Thymus (tissue), 14 donors: ENCODE measurements at places on chromosomes 1 and 21. TPM values are rescaled to one million over a fixed set of nuclear protein-coding genes. Genes with fewer than 3 reads are reported as not detected.

The ANKRD45 gene
- total RNA-seq, result 0.33 TPM

The SPATA45 gene
- 0.33 TPM for total RNA-seq

The PIK3C2B gene
- total RNA-seq, result 8.4 TPM

GRCh38 chr1:3535732-3536131 is 75.6 kb downstream of the MEGF6 start:
- no peak overlapping the region for H3K4me3 ChIP-seq
- no peak for DNase-seq
- no peaks in the 10 kb centered on the region for H3K27me3 ChIP-seq
- H3K36me3 ChIP-seq, result no peaks in the 10 kb centered on the region
- peaks cover 21% of the 10 kb centered on the region for H3K4me1 ChIP-seq

GRCh38 chr1:24391882-24392603 is 21.5 kb downstream of the STPG1 start:
- no peak overlapping the region for H3K4me3 ChIP-seq
- peak overlapping the region; percentile 85 for H3K27ac ChIP-seq

DNA sequence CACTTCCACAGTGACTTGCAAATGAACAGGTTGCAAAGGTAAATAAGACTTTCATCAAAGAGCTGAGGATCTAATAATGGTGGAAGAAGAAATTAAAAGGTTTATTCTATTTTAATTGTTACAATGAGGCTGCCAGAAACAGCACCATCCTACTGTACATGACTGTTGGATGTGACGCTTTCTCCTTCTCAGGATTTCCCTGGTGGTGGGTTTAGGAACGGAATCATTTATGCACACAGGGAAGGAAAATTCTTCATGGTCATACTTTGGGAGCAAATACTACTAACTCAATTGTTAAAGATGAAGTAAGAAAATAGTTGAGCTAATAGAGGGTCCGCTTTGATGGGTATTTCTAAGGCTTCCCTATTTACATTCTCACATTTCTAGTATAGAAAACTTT is 22.2 kb upstream of the LYPLAL1 start:
- H3K4me3 ChIP-seq, result no peak overlapping the region
- H3K27me3 ChIP-seq, result no peaks in the 10 kb centered on the region
- no peak for DNase-seq
- H3K36me3 ChIP-seq, result no peaks in the 10 kb centered on the region

GRCh38 chr1:17949511-17949910 is 158.1 kb upstream of the IGSF21 start:
- H3K27me3 ChIP-seq, result no peaks in the 10 kb centered on the region
- H3K4me1 ChIP-seq, result no peaks in the 10 kb centered on the region
- H3K4me3 ChIP-seq, result no peak overlapping the region
- no peak for DNase-seq
- H3K36me3 ChIP-seq, result no peaks in the 10 kb centered on the region

- H3K27ac ChIP-seq, result no peak overlapping the region
- no peak for DNase-seq
- no peaks in the 10 kb centered on the region for H3K4me1 ChIP-seq
- H3K4me3 ChIP-seq, result no peak overlapping the region
- no peaks in the 10 kb centered on the region for H3K36me3 ChIP-seq
Measured at GRCh38 chr1:152148051-152148450, 11.0 kb downstream of the RPTN start.

DNA sequence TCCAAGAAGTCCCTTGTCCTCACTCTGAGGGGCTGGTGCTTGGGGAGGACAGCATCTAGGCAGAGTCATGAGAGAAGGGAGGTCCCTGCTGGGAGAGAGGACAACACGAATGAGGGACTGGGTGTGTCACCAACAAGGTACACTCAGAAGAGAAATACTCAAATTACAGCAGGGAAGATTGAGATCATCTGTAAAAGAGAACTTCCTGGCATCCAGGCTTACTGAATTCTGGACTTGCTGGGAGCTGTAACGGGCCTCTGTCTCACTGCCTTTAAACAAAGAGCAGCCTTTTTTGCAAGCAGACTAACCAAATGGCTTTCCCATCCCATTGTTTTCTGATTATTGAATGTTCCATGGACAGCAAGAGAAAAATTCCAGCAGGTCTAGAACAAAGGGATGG is 195.7 kb upstream of the RAB4A start:
- H3K4me3 ChIP-seq, result no peak overlapping the region
- DNase-seq, result no peak
- no peaks in the 10 kb centered on the region for H3K4me1 ChIP-seq
- no peak overlapping the region for H3K27ac ChIP-seq

DNA sequence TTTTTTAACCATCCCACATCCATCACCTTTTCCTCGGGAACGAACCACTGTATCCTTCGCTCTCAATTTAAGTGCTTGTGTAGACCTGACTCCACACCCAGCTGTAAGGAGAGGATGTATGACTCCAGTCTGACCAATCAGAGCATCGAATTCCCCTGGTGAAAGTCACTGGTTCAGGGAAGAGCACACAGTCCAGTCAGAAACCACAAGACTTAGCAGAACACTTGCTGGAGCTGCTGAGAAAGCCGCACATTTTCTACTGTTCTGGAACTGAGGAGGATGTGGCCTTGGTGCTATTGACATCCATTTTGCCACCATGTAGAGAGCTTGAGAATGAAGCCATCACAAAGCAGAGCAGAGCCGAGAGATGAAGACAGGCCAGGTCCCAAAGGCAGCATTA is 59.9 kb upstream of the CNN3 start:
- no peak overlapping the region for H3K4me3 ChIP-seq
- no peak overlapping the region for H3K27ac ChIP-seq
- no peaks in the 10 kb centered on the region for H3K27me3 ChIP-seq

DNA sequence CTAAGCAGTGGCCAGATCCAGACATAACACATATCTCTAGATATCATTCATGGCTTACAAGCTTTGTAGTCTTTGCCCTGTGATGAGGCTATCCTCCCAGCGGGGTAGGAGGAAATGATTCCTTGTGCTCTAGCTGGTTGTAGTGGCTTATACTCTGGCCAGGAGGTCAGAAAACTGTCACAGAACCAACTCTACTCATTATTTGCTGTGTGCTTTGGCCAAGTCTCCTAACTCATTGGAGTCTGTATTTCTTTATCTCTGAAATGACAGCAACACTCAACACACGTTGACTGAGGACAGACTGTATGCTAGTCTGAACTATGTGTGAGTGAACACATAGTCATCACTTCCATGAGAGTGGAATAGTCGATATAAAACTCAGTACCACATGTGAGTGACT is 116.7 kb upstream of the F3 start:
- H3K4me3 ChIP-seq, result no peak overlapping the region
- no peaks in the 10 kb centered on the region for H3K4me1 ChIP-seq
- no peaks in the 10 kb centered on the region for H3K27me3 ChIP-seq
- no peak for DNase-seq
- H3K36me3 ChIP-seq, result no peaks in the 10 kb centered on the region

DNA sequence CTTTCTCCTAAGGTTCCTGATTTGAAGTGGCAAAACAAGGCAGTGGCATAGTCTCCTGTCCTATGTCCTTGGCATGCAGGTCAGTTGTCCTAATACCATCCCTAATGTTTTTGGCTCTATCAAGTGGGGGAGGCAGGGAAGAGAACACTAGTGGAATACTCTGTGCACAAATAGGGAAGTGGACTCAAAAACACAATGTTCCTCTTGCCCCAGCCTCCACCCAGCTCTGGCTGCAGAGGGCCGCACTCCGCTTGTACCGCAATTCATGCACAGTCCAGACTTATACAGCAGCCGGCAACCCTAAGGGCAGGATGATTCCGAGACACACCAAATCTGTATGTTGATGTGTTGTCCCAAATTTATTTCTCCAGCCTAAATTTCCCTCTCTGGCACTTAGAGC is 14.5 kb downstream of the PLEKHO1 start:
- H3K4me1 ChIP-seq, result peaks cover 13% of the 10 kb centered on the region
- no peak overlapping the region for H3K27ac ChIP-seq
- no peak for DNase-seq
- H3K36me3 ChIP-seq, result peaks cover 8% of the 10 kb centered on the region
